Glomerular endothelial cell (primary cell): ENCODE measurements at places on chromosomes 7 and 10. TPM values are rescaled to one million over a fixed set of nuclear protein-coding genes. Genes with fewer than 3 reads are reported as not detected.

The SLC26A5 gene
- total RNA-seq = not detected in 2 replicates

The FAM24A gene
- not detected in 2 replicates for total RNA-seq

The CYP2E1 gene
- total RNA-seq = 0.64 TPM in 1 of 2 replicates, not detected in the other

The PDZD7 gene
- total RNA-seq = 0.82 and 1.2 TPM in 2 replicates

The KLLN gene
- total RNA-seq = 0.18 and 0.82 TPM in 2 replicates

The MCM10 gene
- total RNA-seq = 2.9 and 13.2 TPM in 2 replicates

The FEZF1 gene
- total RNA-seq = not detected in 2 replicates

The MRLN gene
- not detected in 2 replicates for total RNA-seq

The WBP1L gene
- 77.8 and 101 TPM in 2 replicates for total RNA-seq

The COL13A1 gene
- total RNA-seq = 20.1 and 38.7 TPM in 2 replicates

The CCDC3 gene
- total RNA-seq = 1.2 and 1.8 TPM in 2 replicates
